NCI-H446 (cell line): ENCODE measurements at places on chromosomes 1 and 21.

DNA sequence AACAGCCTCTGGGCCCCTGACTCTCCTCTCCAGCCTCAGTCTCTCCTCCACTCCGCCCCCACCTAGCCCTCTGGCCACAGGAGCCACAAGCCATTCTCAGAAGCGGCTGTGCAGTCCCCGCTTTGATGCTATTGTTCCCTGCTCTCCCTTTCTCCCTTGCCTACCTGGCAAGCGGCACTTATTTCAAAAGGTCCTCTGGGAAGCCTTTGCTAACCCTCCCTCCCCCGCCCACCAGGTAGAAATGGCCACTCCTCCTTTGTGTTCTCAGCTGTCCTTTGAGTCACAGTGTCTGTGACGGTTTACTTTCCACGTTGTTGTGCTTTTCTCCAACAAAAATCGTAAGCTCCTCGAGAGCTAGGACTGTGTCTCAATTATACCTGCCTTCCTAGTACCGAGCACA, 338.4 kb upstream of the PROX1 start:
- no peak for DNase-seq

DNA sequence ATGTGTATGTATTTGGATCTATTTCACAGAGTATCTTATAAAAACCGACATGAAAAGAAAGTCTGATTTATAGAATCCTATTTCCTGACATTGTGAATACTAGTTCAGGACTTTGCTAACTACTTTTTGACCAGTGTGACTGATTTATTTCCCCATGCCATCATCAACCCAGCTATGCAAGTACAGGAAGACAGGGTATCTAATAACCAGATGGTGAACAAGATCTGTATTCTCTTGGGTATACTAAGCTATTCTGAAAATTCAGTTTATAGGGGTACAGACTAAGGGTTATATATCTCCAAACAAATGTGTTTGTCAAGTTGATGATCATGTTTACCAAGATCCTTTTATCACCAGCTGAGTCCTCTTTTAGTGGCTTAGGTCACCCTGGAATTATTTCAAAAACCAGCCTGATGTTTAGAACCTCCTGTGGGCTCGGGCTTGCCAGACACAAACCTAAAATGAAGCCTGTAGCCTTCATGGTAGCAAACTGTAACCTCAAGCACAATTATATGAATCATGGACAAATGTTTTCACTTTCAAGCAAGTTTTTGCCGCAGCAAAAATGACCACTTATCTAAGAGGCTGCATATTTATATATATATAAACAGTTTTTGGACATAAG, 185.1 kb downstream of the FGGY start:
- no peak for DNase-seq

GRCh38 chr1:101284021-101284420, 47.2 kb downstream of the S1PR1 start:
- no peak for DNase-seq

DNA sequence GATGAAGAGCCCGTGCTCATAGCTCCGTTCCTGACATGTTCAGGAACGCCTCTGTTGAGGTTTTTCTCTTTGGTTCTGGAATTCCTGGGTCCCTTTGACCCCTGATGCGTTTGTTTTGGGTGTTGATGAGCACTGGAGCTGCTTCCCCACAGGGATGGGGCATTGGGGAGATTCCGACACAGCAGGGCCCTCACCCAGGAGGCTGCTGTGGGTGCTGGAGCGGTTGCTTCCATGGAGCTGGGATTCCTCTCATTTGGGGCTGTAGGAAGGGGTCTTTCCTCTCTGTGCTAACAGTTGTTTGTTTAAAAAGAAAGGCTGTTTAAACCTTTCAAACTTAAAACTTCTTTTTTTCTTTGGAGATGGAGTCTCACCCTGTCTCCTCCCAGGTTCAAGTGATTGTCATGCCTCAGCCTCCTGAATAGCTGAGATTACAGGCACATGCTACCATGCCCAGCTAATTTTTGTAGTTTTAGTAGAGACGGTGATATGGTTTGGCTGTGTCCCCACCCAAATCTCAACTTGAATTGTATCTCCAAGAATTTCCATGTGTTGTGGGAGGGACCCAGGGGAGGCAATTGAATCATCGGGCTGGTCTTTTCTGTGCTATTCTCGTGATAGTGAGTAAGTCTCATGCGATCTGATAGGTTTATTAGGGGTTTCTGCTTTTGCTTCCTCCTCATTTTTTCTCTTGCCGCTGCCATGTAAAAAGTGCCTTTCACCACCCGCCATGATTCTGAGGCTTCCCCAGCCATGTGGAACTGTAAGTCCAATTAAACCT, 48.9 kb downstream of the SKI start:
- DNase-seq, result no peak
